ENCODE measurements at places on chromosomes 6 and 20.

- no peak for DNase-seq
Observed at GRCh38 chr6:31209137-31209536, 38.7 kb upstream of the POU5F1 start.

GRCh38 chr6:92682516-92683398 is 736.6 kb downstream of the EPHA7 start:
- no peak for DNase-seq

DNA sequence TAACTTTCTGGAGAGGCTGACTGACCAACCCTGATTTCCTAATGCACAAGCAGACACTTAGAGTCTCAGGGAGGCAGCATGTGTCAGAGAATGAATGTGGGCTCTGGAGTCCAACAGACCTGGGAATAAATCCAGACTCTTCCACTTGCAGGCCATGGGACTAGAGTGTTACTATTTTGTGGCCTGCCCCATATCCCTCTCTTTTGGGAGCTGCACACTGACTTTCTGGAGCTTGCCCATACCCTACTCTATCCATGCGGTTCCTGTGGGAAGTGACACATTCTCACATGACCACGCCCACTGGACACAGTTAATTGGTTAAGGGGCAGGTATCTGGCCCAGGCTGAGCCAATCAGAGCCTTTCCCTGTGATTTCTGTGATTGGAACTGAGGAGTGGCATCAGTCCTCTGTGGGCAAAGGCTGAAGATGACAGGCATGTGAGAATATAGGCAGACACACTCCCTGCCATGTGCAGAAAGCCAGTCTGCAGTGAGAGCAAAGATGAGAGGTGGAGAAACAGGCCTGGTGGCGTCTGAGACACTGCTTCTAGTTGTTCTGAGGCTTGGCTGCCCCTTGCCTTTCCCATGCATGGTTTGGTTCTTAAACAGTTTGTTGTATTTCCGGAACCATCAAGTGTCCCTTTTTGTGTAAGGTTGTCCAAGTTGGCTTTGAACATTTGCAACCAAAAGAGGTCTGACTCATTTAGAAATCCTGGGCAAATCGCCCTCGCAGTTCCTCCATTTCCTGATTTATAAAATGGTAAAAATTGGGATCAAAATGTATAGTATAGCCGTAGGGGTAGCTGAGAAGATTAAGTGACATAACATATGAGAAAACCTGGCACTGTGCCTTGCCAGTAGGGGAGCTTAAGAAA is 125.6 kb downstream of the CDC5L start:
- no peak for DNase-seq

- no peak for DNase-seq
Observed at GRCh38 chr6:44696099-44696498, 308.6 kb downstream of the CDC5L start.

DNA sequence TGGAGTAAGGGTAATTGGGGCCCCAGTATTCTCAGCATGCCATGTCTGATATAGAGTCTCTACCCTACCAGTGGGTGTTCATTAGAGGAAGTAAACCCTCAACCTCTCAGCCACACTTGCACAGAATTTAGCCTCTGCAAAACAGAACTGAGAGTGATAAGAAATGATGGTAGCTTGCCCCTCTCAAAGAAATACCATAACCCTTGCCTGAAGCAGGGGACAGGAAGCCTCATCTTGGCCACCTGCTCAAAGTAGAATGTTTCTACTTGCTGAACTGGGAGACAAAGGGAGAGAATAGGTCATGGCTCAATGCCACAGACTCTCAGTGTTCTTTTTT is 33.7 kb downstream of the SPTLC3 start:
- no peak for DNase-seq

GRCh38 chr6:84581494-84582259 is 182.7 kb downstream of the TBX18 start:
- DNase-seq, result no peak

DNA sequence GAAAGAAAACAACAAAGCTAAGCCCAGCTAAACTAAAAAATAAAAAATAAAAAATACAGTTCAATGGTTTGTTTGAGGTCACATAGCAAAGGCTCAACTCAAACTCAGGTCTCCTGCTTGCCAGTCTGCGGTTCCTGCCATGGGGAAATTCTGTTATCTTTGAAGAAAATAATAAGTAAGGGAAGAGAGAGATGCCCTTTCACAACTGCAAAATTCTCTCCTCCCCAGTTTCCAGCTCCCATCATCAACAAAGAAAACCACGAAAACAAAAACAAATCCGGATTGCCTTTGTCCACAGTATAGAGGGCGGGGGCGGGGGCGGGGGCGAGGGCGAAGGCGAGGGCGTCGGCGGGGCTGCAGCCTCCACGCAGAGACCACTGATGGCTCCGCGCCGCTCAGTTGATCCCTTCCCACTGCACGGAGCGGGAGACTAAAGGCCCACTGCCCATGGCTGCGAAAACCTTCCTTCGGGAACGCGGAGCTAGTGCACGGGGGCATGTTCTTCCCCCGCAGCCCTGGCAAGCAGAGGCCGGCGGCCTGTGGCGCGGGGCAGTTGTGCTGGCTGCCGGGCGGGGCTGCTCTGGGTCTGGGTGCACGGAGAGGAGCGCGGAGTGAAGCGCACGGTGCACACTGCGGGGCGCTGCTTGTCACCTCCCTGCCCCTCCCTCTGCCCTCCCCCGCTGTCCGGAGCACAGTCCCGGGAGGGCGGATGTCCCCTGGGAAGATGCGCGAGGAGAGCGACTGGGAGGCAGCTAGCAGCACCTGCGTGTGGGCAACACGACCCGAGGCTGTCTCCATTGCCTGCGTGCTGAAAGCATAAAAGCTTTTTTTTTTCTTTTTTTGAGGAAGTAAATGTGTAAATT is 54.1 kb upstream of the TPD52L1 start:
- DNase-seq, result peak; percentile 50

All from caudate nucleus (tissue), 63 donors.